HFF-Myc (cell line): ENCODE measurements at places on chromosomes 4 and X.

DNA sequence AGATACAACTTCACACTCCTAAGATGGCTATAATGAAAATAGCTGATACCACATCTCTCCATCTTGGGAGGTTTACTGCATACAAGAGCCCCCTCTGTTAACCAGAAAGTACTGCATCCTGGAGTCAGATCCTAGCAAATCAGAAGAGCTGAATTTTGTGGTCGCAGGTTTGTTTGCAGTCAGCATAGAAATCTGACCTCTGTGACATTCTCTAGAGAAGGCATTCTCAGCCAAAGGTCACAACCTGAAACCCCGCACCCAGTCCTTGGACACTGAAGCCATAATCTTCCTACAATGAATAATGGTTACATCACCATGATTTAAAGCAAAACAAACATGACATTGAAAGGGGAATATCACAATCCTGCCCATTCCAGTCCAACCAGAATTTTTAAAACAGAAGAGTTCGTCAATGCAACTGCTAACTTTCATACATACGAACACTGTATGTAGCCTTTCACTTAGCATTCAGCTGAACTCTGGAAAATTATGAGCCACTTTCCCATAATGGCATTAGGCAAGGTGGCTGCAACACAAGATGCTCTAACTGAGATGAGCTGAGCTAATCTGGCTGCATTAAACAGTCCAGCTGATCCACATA is 17.6 kb downstream of the HS6ST2 start:
- DNase-seq: no peak

DNA sequence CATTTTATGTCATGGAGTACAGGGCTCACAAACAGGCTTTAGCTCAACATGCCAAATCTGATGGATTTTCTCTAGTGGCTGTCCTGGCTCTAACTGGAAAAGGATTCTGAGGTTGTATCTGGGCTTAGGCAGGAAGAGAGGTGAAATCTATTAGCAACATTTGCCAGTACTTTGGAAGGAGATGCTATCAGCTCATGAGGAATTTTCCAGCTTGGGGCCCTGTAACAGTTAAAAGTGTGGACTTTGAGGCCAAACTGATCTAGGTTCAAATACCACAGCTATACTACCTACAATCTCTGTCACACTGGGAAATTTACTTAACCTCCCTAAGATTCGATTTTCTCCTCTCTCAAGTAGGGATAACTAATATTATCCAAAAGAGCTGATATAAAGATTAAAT is 119.0 kb upstream of the HCCS start:
- no peak for DNase-seq

DNA sequence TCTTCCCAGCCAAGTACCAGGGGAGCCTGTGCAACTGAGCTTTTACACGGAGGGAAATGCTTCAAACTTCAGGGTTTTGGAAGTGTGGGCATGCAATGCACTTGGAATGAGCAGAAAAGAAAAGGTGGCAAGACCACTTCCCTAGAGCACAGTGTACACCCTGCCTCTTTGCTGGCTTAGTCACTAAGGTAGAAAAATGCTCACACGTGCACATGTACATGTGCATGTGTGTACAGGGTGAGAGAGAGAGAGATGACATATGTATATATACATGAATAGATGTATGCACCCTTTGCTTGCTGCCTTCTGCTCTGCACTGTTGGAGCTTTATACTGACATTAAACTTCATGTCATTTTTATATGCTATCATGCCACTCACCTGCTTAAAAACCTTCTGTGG is 7.9 kb upstream of the KLF3 start:
- DNase-seq: no peak

GRCh38 chr4:141501931-141502330 is 134.5 kb upstream of the IL15 start:
- no peak for DNase-seq

GRCh38 chrX:134010690-134011089 is 25.3 kb upstream of the GPC3 start:
- no peak for DNase-seq

DNA sequence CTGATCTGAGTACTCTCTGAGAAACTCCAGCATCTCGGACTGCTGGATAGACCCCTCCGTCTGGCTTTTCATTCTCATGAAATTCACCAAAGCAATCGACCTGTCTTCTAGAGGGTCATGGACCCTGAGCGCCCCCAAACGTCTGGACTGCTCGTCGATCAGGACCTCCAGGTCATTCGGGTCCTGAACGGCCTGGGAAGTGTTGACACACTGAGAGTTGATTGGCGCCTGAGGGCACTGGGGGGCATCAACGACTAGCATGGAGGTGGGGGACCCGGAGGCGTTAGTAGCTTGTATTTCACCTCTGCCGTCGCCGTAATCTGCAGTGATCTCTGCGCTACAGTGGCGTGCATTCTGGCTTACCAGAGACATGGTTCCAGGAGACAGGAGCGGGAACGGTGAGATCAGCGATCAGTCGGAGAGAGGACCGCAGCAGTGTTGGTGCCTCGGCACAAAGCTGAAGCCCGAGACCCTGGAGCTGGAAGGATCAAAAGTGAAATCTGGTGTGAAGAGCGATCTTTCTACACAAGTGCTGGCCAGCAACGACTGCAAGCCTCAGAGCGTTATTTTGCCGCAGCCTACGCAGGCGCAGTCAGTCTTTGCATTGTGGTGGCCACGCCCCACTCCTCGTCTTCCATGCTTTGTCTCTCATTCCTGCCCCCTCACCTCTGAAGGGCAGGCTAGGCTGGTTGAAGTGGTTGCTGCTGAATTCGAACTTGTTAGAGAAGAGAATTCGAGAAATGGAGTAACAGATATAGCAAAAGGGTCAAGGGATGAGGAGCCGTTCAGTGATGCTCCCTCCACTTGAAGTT is at the start of gene MAGEE2:
Gene MAGEE2, minus strand, starts transcription at position 575 of the 812 bp plus-strand sequence. Its CDS starts 203 bp downstream, at position 372.
- no peak for DNase-seq

DNA sequence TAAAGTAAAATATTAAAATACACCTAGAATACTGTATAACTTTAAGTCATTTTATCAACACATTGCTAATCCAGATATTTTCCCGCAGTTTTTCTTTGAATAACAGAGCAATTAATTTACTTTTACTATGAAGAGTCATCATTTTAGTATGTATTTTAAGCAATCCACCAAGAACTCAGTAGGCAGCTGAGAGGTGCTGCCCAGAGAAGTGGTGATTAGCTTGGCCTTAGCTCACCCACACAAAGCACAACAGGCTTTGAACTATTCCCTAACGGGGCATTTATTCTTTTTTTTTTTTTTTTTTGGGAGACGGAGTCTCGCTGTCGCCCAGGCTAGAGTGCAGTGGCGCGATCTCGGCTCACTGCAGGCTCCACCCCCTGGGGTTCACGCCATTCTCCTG is 74.4 kb downstream of the CD38 start:
- DNase-seq: no peak

- DNase-seq: no peak
These were observed 236.7 kb downstream of the FAT4 start for GRCh38 chr4:125551466-125551865.
